ENCODE measurements at places on chromosomes 13 and 19. TPM values are rescaled to one million over a fixed set of nuclear protein-coding genes. Genes with fewer than 3 reads are reported as not detected.

BEST2 gene
- not detected for total RNA-seq

AKAP8 gene
- 17.4 TPM for total RNA-seq

IFNL1 gene
- not detected for total RNA-seq

C19orf67 gene
- total RNA-seq = not detected

SHANK1 gene
- 0.16 TPM for total RNA-seq

NAA16 gene
- total RNA-seq = 8.3 TPM

ZNF177 gene
- 0.64 TPM for total RNA-seq

KCTD4 gene
- not detected for total RNA-seq

ZNF784 gene
- total RNA-seq = 5.4 TPM

FFAR2 gene
- total RNA-seq = not detected

IGFL1 gene
- 3.1 TPM for total RNA-seq

FFAR1 gene
- total RNA-seq = not detected

S1PR2 gene
- 1.2 TPM for total RNA-seq

ZSCAN4 gene
- total RNA-seq = not detected

OVOL3 gene
- total RNA-seq = not detected

ZNF729 gene
- total RNA-seq = not detected

SMIM24 gene
- total RNA-seq = 0.70 TPM

MRPS12 gene
- 197 TPM for total RNA-seq

PNMA8A gene
- 8.8 TPM for total RNA-seq

ZNF814 gene
- total RNA-seq = 2.5 TPM

KCNRG gene
- 0.42 TPM for total RNA-seq

ZNF112 gene
- 1.1 TPM for total RNA-seq

PINLYP gene
- total RNA-seq = 0.74 TPM

ZNF69 gene
- not detected for total RNA-seq

CLEC4G gene
- not detected for total RNA-seq

ZNF135 gene
- not detected for total RNA-seq

CYP2A6 gene
- not detected for total RNA-seq

KLK4 gene
- total RNA-seq = not detected

B3GNT3 gene
- total RNA-seq = 4.0 TPM

ATP4B gene
- not detected for total RNA-seq

ZNF333 gene
- 4.0 TPM for total RNA-seq

CD33 gene
- total RNA-seq = 0.14 TPM

ZNF66 gene
- not detected for total RNA-seq

KLK3 gene
- total RNA-seq = not detected

GGACT gene
- total RNA-seq = 4.9 TPM

C3 gene
- 45.2 TPM for total RNA-seq

All from A549 treated with RU486 at 1 μM for 4 hours (cell line).